ENCODE measurements at places on chromosomes 13 and 19.

- DNase-seq, result no peak
Observed at GRCh38 chr19:42378225-42379215, 11.6 kb downstream of the CNFN start.

- DNase-seq, result no peak
Observed at GRCh38 chr13:56932104-56932503, 208.6 kb upstream of the PRR20A start.

DNA sequence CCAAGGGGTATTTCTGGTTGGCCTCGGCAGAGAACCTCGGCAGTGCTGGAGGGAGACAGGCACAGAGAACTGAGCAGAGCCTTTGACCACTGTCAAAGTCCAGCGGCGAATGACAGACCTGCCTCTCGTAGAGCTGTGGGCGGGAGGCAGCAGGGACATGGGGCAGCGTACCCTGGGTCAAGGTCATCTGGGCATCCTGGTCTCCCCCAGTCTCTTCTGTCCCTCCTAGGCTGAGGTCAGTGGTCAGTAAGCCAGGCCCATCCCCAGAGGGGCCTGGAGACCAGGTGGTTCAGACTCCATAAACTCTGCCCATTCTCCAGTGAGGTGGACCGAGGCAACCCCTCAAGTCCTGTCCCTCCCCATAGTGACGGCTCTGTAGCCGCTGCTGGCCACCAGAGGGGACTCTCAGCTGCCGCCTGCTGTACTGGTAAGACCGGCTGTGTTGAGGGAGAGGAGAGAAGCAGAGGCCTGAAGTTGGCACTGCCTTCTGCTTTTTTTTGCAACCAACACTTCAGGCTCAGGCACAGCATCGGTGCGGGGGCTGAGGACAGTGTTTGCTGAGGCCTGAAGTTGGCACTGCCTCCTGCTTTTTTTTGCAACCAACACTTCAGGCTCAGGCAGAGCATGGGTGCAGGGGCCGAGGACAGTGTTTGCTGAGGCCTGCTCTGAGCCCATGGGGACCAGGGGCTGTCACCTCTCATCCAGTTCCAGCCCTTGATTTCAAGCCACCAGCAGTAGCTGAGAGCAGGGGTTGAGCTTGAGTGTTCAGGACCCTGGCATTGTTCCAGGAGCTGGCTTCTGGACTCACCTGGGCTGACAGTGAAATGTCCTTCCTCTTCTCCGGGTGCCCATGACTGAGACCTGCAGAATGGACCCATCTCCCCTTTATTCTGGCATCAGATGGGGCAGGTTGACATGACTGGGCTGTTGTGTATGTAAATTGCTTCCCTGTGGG, at the start of gene PGLYRP2:
TSS of gene PGLYRP2 (minus strand) at position 111 of the 955 bp plus-strand sequence. CDS start 130 bp downstream, outside the sequence.
- DNase-seq, result no peak

- no peak for DNase-seq
Observed at GRCh38 chr13:31310786-31311185, 111.0 kb downstream of the B3GLCT start.

DNA sequence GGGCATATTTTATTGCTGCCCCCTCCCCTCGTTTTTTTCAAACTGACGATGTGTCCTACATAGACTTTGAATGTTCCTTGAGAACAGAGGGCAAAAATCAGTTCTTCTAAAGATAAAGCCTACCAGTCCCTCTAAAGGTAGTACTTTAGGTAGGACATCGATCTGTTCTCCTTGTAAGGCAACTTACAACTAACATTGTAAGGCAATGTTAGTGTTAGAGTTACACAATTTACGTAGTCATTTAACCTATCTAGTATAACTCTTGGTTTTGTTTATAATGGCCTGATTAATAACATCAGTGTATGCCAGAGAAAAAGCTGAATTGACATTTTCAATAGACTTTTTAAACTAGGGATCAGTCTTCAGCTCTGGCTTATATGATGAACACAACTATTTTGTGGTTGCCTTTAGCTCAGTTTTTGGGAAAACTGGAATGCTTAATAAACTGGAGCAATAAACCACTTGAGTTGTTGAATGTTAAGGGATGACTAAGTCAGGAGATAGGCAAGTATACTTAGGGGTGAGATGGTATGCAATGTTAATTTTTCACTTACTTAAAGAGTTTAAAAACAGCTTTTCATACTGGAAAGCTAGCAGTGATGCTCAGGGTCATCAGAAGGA, 2.2 kb downstream of the NDFIP2 start:
- no peak for DNase-seq

GRCh38 chr13:78689011-78689410, 30.1 kb upstream of the OBI1 start:
- no peak for DNase-seq

- DNase-seq, result no peak
Observed at GRCh38 chr13:43143591-43143990, 120.2 kb downstream of the DNAJC15 start.

DNA sequence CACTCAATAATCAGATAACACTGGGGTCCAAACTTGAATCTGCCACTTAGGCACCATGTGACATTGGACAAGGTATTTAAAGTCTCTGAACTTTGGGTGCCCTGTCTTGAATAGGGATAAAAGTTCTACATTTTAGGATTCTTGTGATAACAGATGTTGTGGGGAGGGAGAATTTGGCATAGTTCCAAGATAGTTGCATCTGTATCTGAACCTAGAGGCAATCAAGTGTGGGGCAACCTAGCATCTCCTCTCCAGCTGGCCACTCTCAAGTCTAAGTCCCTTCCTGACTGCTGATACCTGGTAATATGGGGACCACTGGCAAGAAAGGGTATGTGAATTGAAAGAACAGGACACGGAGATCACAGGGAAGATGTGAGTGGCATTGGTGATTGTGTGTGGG, 256.1 kb downstream of the FOXO1 start:
- no peak for DNase-seq

DNA sequence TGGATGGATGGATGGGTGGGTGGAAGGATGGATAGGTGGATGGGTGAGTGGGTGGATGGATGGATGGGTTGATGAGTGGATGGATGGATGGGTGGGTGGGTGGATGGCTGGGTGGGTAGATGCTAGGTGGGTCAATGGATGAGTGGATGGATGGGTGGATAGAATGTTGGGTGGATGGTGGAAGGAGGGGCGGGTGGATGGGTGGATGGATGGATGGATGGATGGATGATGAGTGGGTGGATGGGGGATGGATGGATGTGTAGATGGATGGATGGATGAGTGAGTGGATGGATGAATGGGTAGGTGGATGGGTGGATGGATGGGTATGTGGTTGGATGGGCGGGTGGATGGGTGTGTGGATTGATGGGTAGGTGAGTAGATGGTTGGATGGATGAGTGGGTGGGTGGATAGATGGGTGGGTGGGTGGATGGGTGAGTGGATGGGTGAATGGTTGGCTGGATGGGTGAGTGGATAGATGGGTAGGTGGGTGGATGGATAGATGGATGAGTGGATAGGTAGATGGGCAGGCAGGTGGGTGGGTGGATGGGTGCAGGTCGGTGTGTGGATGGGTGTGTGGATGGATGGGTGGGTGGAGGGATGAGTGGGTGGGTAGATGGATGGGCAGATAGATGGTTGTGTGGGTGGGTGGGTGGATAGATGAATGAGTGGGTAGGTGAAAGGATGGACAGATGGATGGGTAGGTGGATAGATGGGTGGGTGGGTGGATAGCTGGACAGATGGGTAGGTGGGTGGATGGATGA, 4.4 kb upstream of the SHC2 start:
- no peak for DNase-seq

DNA sequence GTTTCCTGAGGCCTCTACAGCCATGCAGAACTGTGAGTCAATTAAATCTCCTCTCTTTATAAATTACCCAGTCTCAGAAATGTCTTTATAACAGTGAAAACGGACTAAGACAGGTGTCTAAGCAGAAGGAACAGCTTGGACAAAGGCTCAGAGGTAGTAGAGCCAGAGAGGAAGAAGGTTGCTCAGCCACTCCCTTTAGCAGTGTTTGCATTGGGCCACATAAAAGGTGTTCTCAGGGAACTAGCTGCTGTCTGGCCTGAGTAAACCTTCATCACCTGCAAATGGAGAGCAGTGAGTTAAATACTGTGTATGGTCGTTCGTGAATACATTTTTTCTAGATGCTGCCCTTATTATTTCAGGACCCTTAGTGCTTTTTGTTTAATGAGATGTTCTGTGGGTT, 383.4 kb downstream of the EFNB2 start:
- no peak for DNase-seq

DNA sequence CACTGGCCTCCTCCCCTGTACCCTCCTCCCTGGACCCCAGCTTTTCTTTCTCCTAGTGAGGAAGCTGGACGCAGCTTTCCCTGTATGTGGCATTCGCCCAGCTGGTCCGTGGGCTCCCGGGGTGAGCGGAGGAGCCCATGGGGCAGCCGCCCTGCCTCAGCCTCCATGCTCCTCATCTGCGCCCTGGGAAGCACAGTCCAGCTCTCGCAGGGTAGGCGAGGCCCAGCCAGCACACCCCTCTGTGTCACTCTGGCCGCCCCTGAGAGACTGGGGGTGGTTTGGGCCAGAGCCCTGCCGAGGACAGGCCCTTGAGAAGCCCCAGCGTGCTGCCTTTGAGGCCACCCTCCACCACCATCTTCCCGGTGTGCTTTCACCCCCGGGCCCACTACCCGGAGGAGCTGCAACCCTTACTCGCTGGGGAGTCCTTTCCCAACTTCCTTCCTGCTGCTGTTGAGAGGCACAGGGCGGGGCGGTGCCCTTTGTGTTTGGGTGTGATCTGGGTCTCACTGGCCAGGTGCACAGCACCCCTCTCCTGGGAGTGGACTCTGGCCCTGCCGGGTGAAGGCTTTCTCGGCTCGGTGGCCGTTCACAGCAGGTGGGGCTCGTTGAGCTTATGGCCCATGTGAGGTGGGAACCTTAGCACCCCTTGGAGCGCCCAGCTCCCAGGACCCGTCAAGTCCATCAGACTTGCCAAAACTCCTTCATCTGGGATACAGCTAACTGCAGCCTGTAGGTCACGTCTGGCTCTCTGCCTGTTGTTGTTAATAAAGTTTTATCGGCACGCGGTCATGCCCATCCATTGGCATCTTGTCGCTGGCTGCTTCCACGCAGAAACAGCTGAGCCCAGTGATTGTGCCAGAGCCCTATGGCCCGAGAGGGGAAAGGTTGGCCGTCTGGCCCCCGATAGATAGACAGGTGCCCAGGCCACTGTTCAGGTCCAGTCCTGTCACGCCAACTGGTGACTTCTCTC, 3.2 kb downstream of the NCLN start:
- DNase-seq, result no peak

GRCh38 chr13:52393572-52394357, 12.2 kb downstream of the THSD1 start:
- no peak for DNase-seq
